Stimulated activated CD4-positive, alpha-beta T cell treated with anti-CD3 and anti-CD28 coated beads, TNF-alpha, amount 100 ng/mL, for 48 hours (primary cell): ENCODE measurements at places on chromosomes 5 and 9.

GRCh38 chr5:138632900-138633489 lies 57.8 kb upstream of the HSPA9 start:
- DNase-seq: no peak

- DNase-seq: no peak
Measured at GRCh38 chr9:121024237-121024636, 25.8 kb downstream of the C5 start.

DNA sequence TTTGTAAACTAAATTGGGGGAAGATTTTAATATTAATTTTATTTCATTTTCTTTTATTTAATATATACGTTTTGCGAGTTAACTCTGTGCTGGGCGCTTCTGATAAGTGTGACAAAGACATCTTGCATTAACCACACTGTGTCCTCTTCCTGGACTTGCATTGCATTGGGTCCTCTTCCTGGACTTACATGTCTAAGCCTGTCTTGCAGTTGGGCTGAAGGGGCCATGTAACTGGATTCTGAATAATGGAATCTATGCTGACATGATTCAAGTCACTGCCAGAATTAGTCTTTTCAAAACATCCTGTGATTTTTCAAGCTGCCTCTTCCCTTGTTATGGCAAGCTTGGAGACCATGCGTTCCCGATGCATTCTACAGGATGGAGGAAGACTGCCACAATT lies 122.6 kb downstream of the TRIM32 start:
- DNase-seq: no peak

GRCh38 chr5:71587766-71588532 lies 809 bp downstream of the MCCC2 start:
- DNase-seq: no peak

DNA sequence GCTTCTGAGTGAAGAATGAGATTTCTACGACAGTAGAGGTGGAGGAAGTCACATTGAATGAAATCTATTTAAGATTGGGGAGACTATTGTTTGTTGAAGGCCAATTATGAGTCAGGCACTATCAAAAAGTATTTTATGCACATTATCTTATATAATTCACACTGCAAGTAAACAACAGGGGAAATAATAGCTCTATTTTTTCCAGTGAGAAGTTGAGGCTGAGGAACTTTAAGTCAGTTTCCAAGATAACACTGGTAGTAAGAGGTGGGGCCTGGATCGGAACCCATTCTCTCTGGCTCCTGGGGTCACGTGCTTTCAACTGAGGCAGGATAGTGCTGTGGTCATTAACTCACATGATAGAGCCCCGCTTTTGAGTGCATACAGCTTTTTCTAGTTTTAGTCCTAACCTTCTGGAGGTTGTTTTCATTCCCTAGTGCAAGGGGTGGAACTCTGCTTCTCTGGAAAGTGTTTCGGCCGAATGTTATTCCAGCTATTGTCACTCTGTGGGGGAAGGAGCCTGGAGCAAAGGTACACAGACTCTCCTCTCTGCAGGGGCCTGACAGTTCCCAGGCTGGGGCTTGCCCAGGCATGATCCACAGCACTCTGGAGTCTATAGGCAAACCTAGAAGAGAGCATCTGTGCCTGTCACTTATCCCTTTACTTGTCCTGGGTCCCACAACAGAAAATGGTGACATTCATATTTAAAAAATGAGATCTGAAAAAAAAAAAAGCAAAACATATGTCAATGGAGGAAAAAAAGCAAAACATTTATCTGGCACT lies 352.4 kb upstream of the ACTBL2 start:
- DNase-seq: no peak

- DNase-seq: no peak
Measured at GRCh38 chr5:137613554-137614265, 114.6 kb upstream of the SPOCK1 start.

DNA sequence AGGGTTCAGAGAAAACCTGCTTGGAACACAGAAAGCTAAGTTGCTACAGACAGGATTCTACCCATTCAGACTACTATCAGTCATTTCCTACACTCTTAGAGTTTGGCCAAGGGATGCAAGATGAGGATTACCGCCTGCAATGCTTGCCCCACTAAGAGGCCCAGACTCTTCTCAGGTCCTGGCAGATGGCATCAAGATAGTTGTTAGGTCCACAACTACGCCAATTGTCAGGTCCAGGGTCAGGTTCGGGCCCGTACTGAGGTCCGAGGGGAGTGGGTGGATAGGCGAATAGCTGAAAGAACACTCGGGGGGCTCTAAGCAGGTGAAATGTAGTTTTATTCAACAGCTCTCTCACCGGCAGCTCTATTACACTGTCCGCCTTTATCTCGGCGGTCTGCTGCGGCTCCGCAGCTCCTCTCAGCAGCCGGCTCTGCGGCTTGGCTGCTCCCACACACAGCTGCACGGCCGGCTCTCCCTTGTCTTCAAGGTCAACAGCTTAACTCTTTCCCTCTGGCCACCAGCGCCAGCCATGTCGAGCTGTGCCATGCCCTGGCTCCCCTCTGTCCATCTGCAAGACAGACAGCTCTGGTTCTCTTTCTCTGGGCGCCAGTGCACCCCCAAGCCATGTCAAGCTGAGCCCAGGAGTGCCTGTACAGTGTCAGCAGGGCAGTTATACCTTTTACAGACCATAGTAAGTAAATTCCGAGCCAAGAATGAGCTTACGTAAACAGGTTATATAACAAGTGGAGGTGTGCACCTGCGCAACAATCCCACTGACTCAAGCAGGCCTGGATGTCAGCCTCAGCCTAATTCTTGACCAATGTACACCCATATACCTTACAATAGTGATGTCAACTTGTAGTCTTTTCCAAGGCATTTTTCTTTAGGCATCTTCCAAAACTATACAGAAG lies 24.0 kb downstream of the ENC1 start:
- DNase-seq: no peak

DNA sequence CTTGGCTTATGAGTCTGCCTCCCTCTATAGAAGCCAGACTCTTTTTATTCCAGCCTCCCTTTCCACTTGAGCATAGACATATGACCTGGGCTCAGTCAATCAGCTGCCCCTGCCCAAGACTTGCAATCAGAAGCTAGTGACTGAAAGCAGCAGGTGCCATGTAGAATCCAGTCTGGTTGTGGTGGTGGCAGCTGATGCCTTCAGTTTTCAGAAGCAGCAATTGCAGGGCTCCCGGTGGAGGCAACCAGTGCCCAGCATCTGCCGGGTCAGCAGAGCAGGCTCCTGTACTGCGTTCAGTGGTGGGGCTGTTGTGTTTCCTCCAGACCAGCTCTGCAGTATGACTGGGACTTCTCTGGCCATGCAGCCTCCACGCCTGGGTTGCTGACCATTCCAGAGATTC lies 53.9 kb upstream of the PALM2AKAP2 start:
- no peak for DNase-seq

DNA sequence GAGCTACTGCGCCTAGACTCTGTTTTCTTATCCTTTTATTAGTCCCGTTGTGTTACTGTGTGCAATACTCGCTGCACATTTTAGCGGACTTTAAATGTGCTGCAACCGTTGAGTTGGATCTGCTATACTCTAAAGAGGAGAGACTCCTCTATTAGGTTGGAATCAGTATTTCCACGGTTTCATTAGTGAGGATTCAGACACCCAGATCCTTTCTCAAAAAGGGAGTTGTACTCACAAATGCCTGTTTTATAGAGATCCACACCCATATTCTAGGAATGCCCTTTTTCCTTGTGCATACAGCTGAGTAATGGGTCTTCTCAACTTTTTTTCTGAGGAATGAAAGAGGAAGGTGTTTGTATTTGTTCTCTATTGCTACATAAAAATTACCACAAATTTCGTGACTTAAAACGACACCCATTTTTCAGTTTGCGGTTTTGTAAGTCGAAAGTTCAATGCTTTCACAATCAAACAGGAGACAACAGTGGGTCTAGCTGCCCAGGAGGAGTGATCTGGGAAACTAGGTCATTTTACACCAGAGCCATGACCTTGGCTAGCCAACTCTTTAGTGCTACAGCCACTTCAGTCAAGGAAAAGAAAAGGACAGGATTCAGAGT lies 52.8 kb upstream of the SLC44A1 start:
- no peak for DNase-seq

DNA sequence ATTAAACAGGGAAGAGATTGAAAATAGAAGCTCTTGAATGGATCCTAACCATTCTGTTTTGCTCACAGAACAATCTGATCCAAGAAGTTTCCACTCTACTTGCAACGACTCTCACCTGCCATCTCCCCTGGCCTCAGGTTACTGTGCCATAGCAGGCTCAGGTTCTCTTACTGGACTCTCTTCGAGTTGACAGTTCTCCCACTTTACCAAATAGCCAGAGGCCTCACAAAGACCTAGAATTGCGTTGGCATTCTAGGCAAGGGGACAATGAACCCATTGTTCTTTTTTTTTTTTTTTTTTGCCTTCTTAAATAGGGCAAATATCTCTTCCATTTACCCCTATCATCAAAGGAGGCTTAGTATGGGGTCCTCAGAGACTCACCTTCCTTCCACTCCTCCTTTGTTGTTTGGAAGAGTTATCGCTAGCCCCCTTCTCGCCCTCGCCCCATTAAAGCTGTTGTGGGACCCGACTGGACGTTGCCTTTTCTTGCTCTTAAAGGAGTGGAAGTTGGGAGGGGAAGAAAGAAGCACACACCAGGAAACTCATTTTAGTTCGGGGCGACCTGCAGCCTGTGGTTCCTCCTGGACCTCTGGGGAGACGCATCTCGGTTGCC lies 688 bp upstream of the PLPPR1 start:
- no peak for DNase-seq

DNA sequence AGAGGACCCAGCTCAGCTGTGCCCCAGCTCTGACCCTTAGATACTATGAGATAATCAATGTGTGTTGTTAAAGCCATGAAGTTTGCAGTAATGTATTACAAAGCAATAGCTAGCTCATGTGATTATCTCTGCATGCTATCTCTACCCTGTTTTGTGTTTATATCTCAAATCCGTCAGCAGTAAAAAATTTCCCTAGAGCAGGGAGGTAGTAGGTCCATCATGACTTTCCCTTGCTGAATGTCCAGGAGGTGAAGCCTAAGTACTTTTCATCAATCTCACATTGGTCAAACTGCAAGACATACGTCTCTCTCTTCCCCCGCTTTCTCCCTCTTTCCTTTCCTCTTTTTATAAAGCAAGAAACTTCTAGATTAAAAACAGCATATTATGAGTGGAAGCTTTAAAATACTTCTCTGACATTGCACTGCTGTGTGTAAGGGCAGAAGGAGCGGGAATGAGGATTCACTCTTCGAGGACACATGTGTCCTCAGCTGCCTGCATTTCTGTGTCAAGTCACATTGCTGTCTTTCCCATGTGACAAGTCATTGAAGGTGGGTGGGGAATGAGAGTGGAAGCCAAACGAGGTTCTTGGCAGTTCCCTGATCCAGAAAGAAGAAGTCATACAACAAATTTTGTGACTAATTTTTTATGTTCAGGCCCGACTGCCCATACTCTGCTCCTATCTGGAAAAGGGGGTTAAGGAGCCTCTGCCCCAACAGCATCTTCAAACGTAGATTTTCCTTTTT lies 93.1 kb upstream of the RETREG1 start:
- no peak for DNase-seq

GRCh38 chr9:109321727-109322126 lies 868 bp upstream of the EPB41L4B start:
- no peak for DNase-seq
